ENCODE measurements at places on chromosomes 1 and 21. TPM values are rescaled to one million over a fixed set of nuclear protein-coding genes. Genes with fewer than 3 reads are reported as not detected.

The ODF2L gene
- 45.6 TPM for total RNA-seq

The BEND5 gene
- total RNA-seq = 1.9 TPM

The CTBS gene
- 13.6 TPM for total RNA-seq

The KRTAP25-1 gene
- total RNA-seq = not detected

The WNT3A gene
- not detected for total RNA-seq

The S100A14 gene
- total RNA-seq = not detected

The ANGPTL1 gene
- not detected for total RNA-seq

The SLC6A17 gene
- not detected for total RNA-seq

- H3K27ac ChIP-seq = peak overlapping the region; percentile 97
- no peak for DNase-seq
- peaks cover 40% of the 10 kb centered on the region for H3K4me1 ChIP-seq
- H3K27me3 ChIP-seq = no peaks in the 10 kb centered on the region
- H3K4me3 ChIP-seq = no peak overlapping the region
- peaks cover 3% of the 10 kb centered on the region for H3K36me3 ChIP-seq
Measured at GRCh38 chr1:153774026-153774595, 1.1 kb upstream of the SLC27A3 start.

GRCh38 chr1:75668813-75669212, 55.7 kb upstream of the ACADM start:
- H3K27me3 ChIP-seq = peaks cover 2% of the 10 kb centered on the region
- no peak for DNase-seq
- H3K4me1 ChIP-seq = no peaks in the 10 kb centered on the region
- no peak overlapping the region for H3K4me3 ChIP-seq

DNA sequence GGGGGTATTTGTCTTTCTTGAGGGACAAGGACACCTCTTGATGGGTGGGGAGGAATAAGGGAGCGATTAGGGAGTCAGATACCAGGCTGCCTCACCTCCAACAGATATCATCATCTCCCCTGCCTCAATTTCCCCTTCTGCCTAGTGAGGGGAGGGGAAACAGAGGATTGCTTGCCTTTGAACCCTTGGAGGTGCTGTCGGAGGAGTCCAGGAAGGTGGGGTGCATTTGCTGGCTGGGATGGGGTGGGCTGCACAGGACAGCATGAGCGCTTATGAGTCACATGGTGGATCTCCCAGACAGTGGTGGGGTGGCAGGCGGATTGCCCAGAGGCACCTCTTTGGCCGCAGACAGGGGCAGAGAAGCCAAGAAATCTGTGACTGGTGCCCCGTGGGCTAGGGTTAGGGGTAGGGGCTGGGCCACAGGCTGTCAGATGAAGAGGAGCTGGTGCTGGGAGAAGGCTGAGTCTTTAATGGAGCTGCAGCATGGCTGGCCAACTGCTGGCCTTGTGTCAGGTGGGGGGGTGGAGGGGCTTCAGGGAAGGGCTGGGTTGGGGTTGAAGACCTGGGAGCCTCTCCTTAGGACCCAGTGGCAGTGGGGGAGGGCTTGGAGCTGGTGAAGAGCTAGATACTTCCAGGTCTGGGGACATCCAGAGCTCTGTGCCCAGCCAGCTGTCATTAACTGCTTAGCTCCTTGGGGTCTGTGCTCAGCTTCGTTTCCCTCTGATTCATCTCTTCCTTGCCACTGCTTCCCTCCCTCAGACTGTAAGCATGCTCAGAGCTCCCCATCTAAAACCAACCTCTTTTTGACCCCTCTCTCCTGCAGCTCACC, 7.0 kb upstream of the ADORA1 start:
- no peak overlapping the region for H3K27ac ChIP-seq
- no peak overlapping the region for H3K4me3 ChIP-seq
- H3K4me1 ChIP-seq = peaks cover 14% of the 10 kb centered on the region
- peak; percentile 26 for DNase-seq
- no peaks in the 10 kb centered on the region for H3K36me3 ChIP-seq

DNA sequence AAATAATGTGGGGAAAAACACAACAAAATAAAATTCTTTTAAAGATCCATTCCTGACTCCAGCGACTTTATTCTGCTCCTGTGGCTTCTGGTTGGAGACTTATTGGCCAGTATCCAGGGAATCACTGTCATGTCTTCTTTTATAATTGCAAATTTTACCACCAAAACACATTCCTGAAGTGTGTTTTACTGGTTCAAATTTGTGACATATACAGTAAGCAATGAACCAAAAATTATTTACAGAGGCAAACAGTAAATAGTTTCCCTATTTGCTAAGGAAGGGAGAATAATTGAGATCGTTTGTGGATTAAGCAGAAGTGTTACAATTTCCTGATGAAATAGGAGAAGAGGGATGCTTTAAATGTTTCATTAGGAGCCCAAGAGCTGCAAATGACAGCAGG, 118.7 kb downstream of the ZNF281 start:
- no peak for DNase-seq
- peaks cover 10% of the 10 kb centered on the region for H3K4me1 ChIP-seq
- H3K27me3 ChIP-seq = peaks cover 19% of the 10 kb centered on the region
- H3K4me3 ChIP-seq = no peak overlapping the region
- H3K27ac ChIP-seq = no peak overlapping the region
- no peaks in the 10 kb centered on the region for H3K36me3 ChIP-seq

GRCh38 chr1:207077470-207078377, 10.9 kb upstream of the C4BPB start:
- peaks cover 24% of the 10 kb centered on the region for H3K27me3 ChIP-seq
- DNase-seq = peak; percentile 76
- peaks cover 1% of the 10 kb centered on the region for H3K36me3 ChIP-seq
- H3K4me3 ChIP-seq = no peak overlapping the region
- peaks cover 2% of the 10 kb centered on the region for H3K4me1 ChIP-seq
- no peak overlapping the region for H3K27ac ChIP-seq

DNA sequence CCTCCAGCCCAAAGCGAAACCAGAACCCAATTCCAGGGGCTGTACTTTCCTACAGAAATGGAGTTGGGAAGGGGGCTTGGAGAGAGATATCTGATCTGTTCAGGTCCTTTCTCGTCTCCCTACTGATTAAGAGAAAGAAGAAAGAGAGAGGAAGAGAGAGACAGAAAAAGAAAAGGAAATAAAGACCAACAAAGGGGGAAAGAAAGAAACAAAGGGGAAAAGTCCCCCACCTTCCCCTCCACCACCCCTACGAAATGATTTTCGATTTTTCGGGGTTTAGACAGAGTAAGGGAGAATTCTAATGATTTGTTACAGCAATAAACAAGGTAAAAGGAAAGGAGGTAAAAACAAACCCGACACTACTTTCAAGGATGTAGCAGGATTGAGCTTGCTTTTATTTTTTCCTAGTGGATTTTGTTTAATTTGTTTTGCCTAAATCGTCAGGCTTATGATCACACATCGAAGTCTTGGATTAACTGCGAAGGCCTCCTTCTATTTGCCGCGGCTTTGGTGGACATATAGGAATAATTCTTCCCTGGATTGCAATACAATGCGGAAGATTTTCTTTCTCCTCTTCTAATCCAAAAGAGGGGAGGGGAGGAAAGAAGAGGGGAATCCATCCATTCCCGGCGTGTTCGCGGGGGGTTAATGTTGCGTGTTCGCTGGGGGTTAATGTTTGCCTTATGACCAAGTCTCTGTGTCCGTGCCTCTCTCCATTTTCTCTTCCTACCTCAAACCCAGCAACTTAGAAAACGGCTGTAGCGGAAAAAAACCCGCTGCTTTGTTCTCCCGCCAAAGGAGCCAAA, 1.9 kb downstream of the TAL1 start:
- no peaks in the 10 kb centered on the region for H3K36me3 ChIP-seq
- DNase-seq = no peak
- H3K27me3 ChIP-seq = peaks cover 91% of the 10 kb centered on the region
- H3K27ac ChIP-seq = peak overlapping the region; percentile 37
- peaks cover 16% of the 10 kb centered on the region for H3K4me1 ChIP-seq
- H3K4me3 ChIP-seq = no peak overlapping the region

DNA sequence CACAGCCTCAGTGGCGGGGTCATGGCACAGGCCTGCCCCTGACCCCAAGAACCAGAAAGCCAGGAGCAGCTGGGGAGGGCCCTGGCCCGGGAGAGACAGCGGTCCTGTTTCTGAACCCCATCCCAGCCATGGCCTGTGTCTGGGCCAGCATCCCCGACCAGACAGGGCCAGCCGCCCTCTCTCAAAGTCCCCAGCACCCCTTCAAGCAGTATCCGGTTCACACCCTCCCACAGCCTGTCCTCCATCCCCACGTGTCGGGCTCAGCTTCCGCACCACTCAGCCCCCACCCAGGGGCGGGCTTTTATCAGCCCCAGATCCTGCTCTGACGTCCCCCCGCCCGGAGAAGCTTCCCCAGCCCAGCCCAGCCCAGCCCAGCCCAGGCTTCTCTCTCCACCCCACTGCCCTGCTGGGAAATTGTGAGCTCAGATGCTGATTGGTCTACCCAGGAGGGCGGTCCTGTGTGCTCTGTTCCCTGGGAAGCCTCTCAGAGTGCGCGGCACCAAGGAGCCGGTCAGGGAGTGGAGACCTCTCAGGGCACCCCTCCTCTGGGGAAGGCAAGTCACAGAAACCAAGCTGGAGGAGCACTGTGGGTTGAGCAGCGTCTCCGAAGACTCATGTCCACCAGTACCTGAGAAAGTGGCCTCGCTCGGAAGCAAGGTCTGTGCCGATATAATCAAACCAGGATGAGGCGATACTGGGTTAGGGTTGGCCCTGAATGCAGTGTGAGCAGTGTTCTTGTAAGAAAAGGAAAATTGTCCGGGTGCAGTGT, 4.7 kb upstream of the FAAP20 start:
- H3K4me3 ChIP-seq = peak overlapping the region; percentile 85
- H3K27ac ChIP-seq = peak overlapping the region; percentile 80
- DNase-seq = peak; percentile 94
- no peaks in the 10 kb centered on the region for H3K36me3 ChIP-seq
- H3K27me3 ChIP-seq = no peaks in the 10 kb centered on the region

GRCh38 chr1:31981456-31981839, 32.2 kb upstream of the KHDRBS1 start:
- no peaks in the 10 kb centered on the region for H3K27me3 ChIP-seq
- no peak for DNase-seq

All from activated CD8-positive, alpha-beta memory T cell treated with anti-CD3 and anti-CD28 coated beads, Interleukin-2, amount 10 ng/mL, durations not matched to agents 7 days and 5 days (primary cell).